ENCODE measurements at places on chromosomes 6 and 20.

DNA sequence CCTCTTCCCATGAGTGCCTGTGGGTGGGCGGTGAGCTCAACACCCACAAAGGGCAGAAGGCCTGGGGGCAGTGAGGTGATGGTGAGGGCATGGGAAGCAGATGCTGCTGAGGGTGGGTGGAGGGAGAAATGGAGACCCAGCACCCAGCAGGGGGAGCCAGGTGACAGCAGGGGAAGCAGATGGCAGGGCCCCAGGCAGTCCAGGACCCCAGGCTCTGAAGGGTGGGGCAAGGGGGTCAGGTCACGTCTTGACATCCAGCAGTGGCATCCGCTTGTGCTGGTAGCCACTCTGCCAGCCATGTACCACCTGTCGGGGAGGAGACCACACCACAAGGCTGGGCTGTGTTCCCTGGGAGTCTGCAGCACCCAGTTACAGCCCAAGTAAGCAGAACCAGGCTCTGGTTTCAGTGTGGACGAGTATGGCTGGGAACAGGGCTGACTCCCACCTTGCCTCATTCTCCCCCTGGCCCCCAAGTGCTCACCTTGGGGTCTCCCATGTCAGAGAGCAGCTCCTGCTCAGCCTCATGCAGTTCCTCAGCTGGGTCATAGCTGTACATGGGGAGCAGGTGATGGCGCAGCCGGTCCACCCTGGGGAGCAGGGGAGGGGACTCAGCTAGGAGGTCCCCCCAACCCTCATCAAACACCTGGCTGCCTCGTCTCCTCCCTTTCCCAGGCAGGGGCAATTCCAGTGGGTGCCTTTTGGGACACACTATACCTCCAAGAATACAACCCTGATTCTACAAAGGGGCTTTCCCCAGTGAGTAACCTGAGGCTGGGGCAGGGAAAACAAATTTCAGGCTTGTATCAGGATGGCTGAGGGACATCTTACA is 2.0 kb downstream of the SMIM29 start:
- peak; percentile 57 for DNase-seq

DNA sequence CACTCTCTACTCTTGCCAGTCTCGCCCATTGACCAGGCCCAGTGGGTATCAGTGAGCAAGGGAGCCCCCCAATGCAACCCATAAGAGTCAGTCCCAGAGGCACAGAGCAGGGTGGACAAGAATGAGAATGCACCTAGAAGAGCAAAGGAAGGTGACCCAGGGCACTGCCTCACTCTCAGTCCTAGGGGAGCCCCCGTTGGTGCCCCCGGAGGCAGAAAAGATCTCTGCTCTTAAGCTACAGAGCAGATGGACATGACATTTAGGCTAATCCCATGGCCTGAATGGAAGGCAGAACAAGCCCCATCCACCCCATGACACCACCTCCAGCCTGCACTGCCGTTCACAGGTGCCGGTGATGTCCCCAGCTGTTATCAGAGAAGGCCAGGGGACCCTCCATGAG is 50.7 kb upstream of the PLEKHG1 start:
- no peak for DNase-seq

GRCh38 chr6:122484760-122485159 is 13.2 kb upstream of the SERINC1 start:
- DNase-seq: no peak

- no peak for DNase-seq
Observed at GRCh38 chr20:1830240-1830639, 65.0 kb upstream of the SIRPA start.

DNA sequence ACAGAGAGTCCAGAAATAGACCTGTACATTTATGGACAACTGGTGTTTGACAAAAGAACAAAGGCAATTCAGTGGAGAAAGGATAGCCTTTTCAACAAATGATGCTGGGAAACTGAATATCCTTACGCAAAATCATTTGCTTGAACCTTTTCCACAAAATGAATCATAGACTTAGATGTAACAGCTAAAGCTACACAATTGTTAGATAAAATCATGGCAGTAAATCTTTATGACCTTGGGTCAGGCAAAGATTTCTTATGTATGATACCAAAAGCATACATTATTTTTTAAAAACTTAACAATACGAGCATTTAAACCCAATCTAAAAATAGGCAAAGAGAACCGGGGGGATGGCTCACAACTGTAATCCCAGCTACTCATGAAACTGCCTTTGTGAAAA is 73.5 kb upstream of the DST start:
- DNase-seq: no peak

- no peak for DNase-seq
Observed at GRCh38 chr20:25087186-25087929, 5.4 kb upstream of the VSX1 start.

DNA sequence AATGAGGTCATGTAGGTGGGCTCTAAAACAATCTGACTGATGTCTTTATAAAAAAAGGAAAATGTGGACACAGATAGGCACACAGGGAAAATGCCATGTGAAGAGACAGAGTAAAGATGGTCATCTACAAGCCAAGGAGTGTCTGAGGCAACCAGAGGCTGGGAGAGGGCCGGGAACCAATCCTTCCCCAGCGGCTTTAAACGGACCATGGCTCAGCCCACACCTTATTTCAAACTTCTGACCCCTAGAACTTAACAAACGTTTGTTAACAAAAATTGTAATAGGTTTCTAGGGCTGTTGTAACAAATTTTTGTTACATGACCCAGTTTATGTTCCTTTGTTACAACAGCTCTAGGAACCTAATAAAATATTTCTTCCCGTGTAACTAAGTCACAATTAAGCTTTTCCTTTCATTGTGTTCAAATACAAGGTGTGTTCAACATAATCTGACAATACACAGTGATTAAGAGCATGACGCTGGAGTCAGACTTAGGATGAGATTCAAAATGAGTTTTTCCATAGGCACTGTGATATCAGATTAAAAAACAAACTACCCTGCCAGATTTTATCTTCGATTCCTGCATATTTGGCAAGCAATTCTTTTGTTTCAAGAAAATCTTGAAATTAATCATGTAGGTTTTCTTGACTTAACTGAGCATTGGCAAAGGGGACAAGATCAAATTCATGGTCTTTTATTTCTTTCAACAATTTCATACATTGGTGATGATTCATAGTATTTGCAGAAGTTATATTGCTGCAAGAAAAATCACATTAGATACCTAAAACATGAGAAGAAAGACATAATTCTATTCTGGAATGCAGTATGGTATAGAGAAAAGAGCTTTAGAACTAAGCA is 169.5 kb upstream of the RIPOR2 start:
- no peak for DNase-seq

DNA sequence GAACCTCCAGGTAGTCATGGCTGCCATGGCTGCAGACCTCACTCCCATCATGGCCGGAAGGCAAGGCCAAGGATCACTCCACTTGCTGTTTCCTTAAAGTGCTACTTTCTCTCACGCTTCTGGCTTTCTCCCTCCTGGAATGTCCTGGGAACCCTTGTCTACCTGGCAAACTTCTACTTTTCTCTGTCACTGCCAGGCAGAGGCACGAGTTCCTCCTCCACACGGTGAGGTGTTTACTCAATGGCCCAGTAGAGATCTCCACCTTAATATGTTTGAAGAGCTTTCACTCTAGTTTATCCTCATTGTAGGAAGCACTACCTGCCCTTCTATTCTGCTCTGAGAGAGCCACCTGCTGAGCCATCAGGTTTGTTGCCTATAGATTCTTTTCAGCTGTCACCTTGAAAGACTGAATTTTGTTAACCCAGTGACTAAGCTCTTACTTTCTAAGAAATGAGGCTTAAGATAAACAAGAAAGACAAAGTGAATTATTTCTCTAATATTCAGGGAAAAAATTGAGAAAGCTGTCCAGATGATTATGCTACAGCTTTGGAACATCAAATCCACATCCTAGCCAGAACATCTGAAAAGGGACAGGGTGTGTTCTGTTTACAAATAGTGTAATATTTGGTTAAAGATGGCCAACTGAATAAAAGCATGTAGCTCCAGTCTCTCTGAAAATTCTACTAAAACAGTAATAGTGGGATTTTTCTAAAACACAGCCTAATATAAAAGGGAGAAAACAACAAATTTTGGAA is 54.9 kb downstream of the PLAGL1 start:
- no peak for DNase-seq

DNA sequence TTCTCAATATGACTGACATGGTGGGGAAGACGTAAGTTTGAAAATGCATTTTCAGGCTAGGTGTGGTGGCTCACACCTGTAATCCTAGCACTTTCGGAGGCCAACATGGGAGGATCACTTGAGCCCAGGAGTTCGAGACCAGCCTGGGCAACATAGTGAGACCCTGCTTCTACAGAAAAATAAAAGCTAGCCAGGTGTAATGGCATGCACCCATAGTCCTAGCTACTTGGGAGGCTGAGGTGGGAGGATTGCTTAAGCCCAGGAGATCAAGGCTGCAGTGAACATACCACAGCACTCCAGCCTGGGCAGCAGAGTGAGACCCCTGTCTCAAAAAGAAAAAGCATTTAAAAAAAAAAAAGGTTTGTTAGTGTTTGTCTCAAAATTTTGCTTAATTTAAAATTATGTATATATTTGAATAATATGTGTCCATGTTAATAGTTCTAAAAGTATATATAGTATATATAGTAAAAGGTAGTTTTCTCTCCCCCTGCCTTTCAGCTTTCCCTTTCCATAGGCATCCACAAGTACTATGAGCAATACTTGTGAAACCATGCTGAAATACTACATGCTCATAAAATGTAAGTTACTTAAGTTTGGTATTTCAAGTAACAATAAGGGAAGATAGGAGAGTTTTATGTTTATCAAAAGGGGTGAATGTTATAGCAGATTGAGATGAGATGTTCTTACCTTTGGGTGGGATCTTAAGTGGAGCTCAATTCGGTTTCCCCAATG is 15.1 kb downstream of the PTPRA start:
- no peak for DNase-seq

DNA sequence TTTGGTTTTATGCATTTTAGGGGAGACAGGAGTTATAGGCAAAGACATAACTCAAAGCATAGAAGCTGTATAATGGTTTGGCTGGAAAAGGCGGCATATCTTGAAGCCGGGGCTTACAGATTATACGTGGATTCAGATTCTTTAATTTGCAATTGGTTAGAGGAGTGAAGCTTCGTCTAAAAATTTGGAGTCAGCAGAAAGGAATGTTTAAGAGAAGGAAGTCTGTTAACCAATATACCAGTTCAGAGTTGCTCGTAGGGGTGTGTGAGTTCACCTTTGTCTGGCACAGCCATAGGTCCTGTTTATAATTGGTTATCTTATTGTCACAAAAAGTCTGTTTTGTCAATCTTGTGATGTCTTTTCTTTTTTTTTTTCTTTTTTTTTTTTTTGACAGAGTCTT is 8.9 kb downstream of the ARHGAP40 start:
- no peak for DNase-seq

DNA sequence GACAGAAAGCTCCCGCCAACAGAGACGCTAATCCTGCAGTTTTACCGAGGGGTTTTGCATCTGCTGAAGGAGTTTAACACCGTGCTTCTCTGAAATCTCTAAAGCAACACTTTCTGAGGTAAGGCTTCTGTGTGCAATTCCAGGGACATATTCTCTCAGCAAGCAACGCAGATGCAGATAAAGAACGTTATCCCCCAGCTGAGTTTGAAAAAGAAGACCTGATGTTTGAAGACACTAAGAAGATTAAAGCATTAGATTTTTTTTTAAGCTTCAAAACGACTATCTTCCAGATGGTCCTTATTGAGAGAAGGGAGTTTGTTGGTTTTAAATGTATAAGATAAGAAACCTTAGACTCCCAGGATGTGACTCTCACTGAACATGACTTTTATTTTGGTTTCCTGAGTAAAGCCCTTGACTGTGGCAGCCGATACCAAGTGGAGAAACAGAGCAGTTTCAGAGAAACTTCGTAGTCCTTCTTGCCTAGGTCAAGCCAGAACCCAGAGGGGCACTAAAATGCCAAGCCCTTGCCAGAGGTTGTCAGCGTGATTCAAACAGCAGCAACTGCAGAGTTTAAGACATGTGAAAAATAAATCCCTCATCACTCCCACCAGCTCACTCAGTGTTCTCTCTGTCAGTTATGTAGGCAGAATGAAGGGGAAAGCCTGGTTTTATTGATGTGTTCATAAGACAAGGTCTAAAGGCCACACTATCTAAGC is 353.3 kb upstream of the CNR1 start:
- DNase-seq: no peak

GRCh38 chr20:62123450-62124118 is 1.3 kb downstream of the LSM14B start:
- peak; percentile 35 for DNase-seq

DNA sequence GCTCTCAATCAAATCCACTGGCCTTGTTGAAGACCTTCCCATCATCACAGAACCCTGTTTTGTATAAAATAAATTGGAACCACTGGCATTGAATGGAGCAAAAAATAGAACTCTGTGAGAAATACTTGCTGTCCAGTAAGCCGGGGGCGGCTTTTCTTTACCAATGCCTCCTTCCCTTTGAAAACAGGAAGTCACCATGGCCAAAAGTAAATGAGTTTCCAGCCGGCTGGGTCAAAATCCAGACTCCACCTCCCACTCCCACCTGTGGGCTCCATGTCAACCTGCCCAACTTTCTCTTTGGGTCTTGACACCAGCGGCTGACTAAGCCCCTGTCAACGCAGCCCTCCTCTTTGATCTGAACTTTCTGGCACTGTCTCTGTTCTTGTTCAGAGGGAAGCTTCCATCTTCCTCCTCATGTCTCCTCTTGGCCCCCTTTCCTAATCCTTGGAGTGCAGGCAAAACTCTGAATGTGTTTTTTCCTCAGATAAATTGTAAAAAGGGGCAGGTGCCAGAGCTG is 95.2 kb downstream of the TFAP2C start:
- DNase-seq: no peak

GRCh38 chr6:48136856-48137255 is 25.9 kb upstream of the PTCHD4 start:
- DNase-seq: no peak
